ENCODE measurements at places on chromosomes 12 and 14. TPM values are rescaled to one million over a fixed set of nuclear protein-coding genes. Genes with fewer than 3 reads are reported as not detected.

The LALBA gene
- not detected for polyA plus RNA-seq

The CEBPE gene
- not detected for polyA plus RNA-seq

The CCDC175 gene
- polyA plus RNA-seq, result not detected

The C14orf39 gene
- 0.13 TPM for polyA plus RNA-seq

The PRB2 gene
- polyA plus RNA-seq, result not detected

The VDR gene
- 0.29 TPM for polyA plus RNA-seq

The ZNF664 gene
- polyA plus RNA-seq, result 34.9 TPM

The RNF212B gene
- polyA plus RNA-seq, result not detected

The CD4 gene
- polyA plus RNA-seq, result 0.02 TPM

The ADAMTS20 gene
- not detected for polyA plus RNA-seq

The ZC2HC1C gene
- polyA plus RNA-seq, result 1.2 TPM

The ACTR6 gene
- 21.5 TPM for polyA plus RNA-seq

The CPNE6 gene
- polyA plus RNA-seq, result not detected
